Stimulated activated CD4-positive, alpha-beta T cell treated with anti-CD3 and anti-CD28 coated beads, Interleukin-15, amount 100 ng/mL, for 1 hour (primary cell): ENCODE measurements at places on chromosomes 5 and 9.
A peak's percentile ranks its signal among the peaks of the same experiment; 100 is the strongest.

- DNase-seq: no peak
Observed at GRCh38 chr9:71706176-71706575, 62.1 kb downstream of the CEMIP2 start.

DNA sequence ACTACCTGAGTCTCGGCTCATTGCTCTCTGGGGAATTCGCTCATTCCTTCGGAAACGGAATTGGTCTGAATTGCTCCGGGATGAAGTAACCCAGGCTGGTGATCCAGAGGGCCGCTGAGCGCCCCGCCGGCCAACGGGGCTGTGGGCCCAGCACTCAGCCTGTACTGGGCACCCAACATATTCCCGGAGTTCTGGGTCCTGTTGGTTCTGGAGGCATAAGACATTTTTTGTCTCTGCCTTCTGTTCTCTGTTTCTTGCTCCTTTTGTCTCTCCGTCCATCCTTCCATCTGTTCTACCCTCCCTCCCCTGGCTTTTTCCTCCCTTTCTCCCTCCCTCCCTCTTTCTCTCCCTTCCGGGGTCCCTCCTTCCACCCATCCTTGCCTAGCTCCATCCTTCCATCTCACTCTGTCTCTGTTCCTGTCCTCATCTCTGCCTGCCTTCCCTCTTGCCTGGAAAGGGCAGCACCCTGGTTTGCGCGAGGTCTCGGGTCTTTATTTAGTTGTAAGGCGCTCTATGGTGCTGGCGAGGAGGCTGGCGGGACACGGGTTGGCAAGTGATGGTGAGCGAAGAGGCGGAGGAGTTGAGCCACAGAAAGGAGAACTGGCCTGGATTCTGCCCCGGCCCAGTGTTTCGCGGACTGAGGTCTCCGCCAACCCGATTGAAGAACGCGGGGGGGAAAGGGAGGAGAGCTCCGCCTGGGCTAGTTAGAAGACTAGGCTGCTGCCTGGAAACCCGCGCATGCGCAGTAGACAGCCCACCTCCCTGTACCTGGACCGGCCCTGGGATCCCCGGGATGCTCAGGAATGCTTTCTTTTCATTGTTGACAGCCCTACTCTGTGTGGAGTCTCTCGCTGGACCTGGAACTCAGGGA lies 1468.0 kb downstream of the FOXD4L5 start:
- DNase-seq: peak; percentile 55

- no peak for DNase-seq
Observed at GRCh38 chr9:128505414-128505765, 871 bp downstream of the GLE1 start.

DNA sequence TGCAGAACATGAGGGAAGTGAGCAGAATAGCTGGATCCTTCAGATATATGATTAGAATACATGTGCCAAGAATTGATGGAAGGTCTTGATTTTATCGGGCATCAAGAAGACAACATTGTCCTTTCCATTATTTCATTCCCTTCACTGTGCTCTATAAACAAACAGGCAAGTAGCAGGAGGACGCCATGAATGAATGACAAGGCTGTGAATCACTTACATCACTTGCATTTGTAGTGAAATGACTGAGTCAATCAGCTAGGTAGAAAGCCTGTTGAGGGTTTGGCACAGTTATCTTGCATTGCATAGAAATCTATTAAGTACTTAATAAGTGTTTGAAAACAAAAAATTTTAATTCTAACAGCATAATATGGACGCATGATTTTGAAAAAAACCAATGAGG lies 548.8 kb upstream of the IZUMO3 start:
- DNase-seq: no peak

GRCh38 chr5:29162297-29162696 lies 2031.2 kb upstream of the CDH6 start:
- DNase-seq: no peak

- DNase-seq: no peak
Observed at GRCh38 chr5:40478766-40479165, 200.9 kb upstream of the PTGER4 start.

DNA sequence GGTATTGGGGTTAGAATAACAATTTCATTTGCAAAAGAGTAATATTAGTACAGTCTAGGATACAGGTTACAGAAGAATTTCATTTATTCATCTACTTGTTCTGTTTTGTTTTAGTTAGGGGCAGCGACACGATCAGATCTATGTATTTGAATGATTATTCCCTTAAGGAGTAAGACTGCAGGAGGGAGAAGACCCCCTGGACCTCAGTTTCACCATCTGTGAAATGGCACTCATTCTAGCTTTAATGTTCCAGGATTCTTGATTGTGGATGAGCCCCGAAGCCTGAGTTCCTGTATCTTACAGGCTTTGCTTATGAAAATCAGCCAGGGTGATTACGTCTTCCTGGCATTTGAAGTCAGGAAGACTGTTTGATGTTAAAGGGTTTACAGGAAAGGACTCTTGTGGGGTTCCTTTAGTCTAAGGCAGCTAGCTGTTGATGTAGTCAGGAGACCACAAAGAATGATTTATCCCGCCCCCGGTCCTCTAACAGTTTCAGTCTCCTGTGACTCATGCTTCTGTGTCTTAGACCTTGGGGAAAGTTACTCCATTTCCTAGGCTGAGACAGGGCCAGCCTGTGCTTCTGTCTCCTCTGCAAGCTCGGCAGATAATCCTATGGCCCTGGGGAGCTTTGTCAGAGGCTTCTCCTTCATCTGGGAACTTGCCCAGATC lies 11.5 kb downstream of the SMIM3 start:
- DNase-seq: peak; percentile 23

GRCh38 chr5:43631182-43631910 lies 28.4 kb downstream of the NNT start:
- DNase-seq: no peak

DNA sequence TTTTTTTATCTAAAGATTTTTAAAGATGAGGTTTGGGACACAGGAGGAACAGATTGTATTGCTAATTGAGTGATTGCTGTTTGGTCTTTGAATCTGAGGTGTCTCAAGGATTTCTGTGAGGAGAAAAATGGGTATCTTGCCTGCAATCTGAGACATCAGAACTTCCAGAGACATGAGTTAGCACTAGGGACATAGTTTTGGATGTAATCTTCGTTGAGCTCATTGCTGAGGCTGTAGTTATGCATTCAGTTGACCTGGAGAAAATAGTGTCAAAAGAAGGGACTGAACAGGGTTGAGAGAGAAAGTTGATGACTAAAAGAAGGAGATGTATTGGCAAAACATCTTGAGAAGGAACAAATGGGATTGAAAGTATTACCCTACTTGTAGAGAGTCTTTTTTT lies 24.6 kb downstream of the C9orf85 start:
- DNase-seq: no peak

- no peak for DNase-seq
Observed at GRCh38 chr5:81785322-81785721, 34.4 kb upstream of the SSBP2 start.

GRCh38 chr9:5684101-5684500 lies 55.2 kb downstream of the RIC1 start:
- no peak for DNase-seq

DNA sequence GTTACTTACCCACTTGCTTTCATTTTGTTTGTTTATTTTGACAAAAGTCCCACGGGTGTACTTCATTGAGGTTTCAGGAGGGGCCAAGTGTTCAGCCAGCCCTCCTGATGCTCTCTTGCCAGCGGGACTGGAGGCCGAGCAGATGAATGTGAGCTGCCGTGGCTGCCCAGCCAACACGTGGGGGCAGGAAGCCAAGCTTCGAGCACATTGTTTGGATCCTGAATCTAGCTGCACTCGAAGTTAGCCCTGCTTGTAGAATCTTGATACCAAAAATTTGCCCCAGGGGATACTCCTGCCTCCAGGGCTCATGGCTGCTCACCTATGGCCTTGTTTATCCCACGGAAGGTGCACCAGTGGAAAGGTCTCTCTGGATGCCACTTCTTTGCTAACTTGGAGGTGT lies 49.3 kb downstream of the RASGEF1C start:
- DNase-seq: no peak

GRCh38 chr5:60507687-60508086 lies 192.3 kb downstream of the DEPDC1B start:
- no peak for DNase-seq

GRCh38 chr9:128969491-128969890 lies 22.0 kb downstream of the NUP188 start:
- DNase-seq: no peak

GRCh38 chr5:104412649-104413240 lies 850.2 kb upstream of the NUDT12 start:
- no peak for DNase-seq

GRCh38 chr9:130090915-130091314 lies 37.2 kb downstream of the GPR107 start:
- DNase-seq: no peak

DNA sequence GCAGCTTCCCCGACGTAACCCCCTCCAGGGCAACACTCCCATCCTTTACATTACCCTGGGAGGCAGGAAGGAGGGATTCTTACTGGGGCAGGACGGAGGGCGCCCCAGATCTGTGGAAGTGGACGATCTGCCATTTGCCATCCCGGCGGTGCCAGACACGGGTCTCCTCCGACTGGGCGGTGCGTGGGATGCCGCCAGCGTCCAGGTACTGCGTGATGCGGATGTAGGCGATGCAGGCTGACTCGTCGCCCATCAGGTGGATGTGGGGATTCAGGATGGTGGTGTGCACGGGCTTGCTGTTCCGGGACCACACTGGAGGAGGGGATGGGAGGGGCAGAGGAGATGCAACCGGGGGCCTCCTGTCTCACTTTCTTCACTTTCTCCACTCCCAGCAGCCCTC lies 33.0 kb downstream of the SLC6A7 start:
- no peak for DNase-seq

- no peak for DNase-seq
Observed at GRCh38 chr5:109958082-109958481, 268.4 kb downstream of the MAN2A1 start.

DNA sequence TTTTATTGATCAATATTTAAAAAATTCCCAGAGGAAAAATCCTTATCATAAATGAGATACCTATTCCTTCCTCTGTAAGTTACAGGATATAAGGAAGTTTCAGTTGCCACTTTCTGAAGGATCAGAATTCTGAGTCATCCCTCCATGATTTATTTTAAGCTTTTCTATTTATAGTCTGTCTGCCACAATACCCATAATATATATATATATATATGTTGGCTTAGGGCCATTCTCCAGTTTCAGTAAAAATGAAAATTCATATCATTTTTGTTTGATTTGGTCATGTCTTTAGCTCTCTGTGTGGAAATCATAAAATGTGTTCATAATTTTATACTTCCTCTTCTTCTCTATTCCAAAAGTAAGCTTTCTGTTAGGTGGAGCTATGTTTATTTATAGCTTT lies 215.8 kb upstream of the CYLC2 start:
- DNase-seq: no peak

DNA sequence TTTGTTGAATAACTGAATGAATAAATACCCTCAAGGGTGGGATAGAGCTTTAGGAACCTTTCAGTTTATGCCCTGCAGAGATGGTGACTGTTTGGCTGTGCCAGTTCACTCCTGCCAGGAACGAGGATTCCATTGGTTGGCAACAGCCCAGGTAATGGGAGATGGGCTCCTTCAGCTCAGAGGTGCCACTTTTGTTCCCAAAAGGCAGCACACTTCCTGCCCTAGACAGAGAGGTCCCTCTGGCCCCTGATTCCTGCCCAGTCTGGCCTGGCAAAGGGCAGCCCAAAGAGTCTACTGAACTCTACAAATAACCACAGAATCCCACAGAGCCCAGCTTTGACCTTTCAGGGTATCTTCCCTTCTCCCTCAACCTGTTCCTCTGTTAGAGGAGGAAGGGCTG lies 1.6 kb downstream of the C9orf152 start:
- DNase-seq: no peak

- DNase-seq: no peak
Observed at GRCh38 chr9:108296056-108296455, 559.7 kb downstream of the ACTL7B start.

GRCh38 chr5:143101725-143102386 lies 301.6 kb downstream of the NR3C1 start:
- no peak for DNase-seq

DNA sequence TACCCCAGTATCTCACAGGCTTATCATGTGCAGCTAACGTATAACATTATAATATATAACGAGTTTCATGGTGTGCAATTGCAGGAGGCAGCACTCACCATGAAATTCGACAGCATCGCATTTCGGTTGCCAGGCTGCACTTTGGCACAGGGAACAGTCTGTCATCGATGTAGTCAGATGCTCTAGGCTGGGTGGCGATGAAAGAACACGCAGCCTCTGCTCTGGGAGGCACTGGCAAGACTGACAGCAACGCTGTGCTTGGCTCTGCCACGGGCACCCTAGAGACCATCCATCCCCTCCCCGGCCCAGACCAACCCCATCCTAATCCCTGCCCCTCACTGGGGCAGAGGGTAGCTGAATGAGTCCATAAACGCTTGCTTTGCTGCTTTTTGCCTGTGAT lies 290.8 kb downstream of the MED10 start:
- no peak for DNase-seq

DNA sequence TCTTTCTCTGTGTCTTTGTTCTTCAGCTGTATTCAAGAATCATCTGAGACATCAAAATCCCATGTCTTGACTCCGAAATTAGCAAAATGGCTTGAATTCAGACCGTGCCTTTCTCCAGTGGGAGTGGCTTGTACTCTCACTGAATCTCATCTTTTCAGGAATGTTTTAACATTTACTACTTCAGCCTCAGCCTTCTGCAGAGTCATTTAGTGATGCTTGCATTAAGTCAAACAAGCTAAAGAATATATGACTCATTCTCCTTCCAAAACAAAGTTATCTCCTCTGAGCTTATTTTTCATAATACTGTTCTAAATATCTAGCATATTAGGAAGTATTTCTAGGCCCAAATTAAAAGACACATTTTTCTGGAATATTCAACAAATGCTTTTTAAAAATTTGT lies 205.3 kb downstream of the CDH10 start:
- DNase-seq: no peak
